ENCODE measurements at places on chromosomes 4 and X. TPM values are rescaled to one million over a fixed set of nuclear protein-coding genes. Genes with fewer than 3 reads are reported as not detected.

Gene NMU
- total RNA-seq: 0.50 TPM

Gene PTCHD1
- not detected for total RNA-seq

Gene SPANXN3
- not detected for total RNA-seq

Gene ARHGAP6
- 0.10 TPM for total RNA-seq

Gene VCX3A
- not detected for total RNA-seq
